ENCODE measurements at places on chromosomes 7 and 10.
A peak's percentile ranks its signal among the peaks of the same experiment; 100 is the strongest.

- DNase-seq: no peak
Observed at GRCh38 chr7:32941681-32942414, 15.4 kb upstream of the FKBP9 start.

GRCh38 chr10:63883861-63884260, 362.7 kb downstream of the REEP3 start:
- DNase-seq: no peak

GRCh38 chr7:135215698-135216097, 4.4 kb upstream of the WDR91 start:
- no peak for DNase-seq

- DNase-seq: no peak
Observed at GRCh38 chr7:24911213-24911603, 68.8 kb downstream of the OSBPL3 start.

GRCh38 chr7:74214816-74215630, 5.2 kb downstream of the LAT2 start:
- no peak for DNase-seq

GRCh38 chr7:149414745-149415390, 46.0 kb downstream of the ZNF777 start:
- no peak for DNase-seq

DNA sequence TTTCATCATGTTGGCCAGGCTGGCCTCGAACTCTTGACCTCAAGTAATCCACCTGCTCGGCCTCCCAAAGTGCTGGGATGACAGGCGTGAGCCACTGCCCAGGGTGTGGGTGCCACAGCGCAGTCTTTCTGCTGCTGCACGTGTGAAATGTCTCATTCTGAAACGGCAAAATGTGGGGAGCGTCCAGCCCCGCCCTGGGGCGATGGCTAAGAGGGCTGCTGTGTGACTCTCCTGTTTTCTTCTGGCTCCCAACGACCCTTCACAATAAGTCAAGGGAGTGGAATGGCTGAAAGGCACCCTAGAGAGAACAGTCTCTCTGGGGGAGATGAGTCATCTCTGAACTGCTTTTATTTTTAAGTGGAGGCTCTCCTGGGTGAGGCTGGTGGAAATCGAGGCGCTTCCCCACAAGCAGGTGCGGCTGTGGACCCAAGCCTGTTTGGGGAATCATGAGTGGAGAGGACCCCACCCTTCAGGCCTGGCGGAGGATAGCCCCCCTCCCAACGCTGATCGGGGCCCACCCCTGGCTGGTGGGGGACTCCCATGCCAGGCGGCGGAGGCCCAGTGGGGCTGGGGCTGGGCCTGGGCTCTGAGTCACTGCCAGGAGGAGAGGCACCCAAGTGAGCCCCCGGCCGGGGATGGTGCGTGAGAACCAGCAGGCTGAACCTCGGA, 18.0 kb downstream of the ADAP1 start:
- no peak for DNase-seq

DNA sequence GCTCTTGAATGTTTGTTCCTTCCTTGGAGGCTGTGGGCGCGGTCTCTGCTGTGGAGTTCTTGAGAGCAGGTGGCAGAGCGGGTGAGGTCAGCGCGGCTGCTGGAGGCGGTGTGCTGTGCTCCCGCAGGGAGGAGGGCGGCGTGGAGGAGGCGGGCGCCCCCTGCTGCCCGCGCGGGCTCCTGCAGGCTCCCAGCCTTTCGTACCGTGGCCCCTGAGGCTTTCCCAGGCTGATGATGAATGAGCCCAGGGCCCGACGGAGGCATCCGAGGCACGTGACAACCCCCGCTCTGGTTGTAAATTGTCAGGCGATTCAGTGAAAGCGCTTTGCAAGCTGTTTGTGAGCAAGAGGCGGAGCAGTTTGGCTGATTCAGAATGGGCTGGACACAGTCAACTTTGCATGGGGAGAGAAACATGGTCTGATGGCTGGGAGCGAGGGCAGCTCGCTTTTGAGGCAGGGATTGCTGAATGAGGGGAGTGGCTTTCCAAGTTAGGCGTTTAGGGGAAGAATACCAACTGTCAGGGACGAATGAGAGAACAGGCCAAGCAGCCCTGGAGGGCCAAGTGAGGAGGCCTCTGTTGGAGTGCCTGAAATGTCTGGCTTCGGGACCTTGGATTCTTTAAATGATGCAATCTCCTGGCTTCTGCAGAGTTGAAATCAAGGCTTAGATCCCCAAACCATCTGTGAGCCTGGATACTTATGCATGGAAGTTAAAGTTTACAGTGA, 46.6 kb downstream of the CDHR3 start:
- peak; percentile 81 for DNase-seq

GRCh38 chr7:34307540-34307939, 350.5 kb upstream of the NPSR1 start:
- peak; percentile 20 for DNase-seq

GRCh38 chr7:51253157-51253556, 63.5 kb downstream of the COBL start:
- DNase-seq: peak; percentile 46

GRCh38 chr10:19917751-19918478, 101.7 kb downstream of the PLXDC2 start:
- DNase-seq: no peak

DNA sequence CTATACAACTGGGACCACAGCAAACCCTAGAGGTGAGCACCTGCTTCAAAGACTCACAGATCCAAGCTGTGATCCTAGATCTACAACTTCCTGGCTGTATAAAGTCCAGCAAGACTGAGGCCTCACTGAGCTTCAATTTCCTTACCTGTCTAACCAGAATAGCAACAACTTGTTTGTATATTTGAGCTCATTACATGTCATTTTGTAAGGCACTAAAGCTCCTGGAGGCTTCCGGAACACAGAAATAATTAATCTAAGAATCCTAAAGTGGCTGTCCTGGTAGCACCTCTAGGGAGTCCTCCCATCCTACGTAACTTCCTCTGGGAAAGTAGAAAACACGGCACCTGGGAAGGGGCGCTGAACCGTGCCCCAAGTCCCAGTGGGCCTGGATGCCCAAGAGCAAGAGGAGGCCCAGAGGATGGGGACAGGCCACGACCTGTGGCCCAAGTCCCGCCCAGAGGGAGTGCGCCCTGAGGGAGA, 39.4 kb downstream of the HK1 start:
- DNase-seq: no peak

- no peak for DNase-seq
Observed at GRCh38 chr10:114548662-114549061, 109.4 kb downstream of the ABLIM1 start.

DNA sequence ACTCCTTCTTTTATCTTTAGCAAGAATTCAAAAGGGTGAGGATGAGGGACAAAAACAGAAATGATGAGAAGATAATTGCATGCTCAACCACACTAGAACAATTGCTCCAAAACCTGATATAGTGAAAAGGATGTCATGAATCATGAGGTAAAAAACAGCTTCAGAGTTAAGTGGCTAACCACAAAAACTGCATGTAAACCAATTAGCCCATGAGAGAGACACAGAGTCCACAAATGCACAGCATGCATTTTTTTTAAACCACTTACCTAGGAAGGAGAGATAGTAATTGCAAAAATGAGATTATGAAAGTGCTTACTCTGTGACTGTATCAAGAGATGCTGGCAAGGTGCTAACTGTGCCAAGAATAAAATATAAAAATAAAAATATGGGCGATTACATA, 132.9 kb downstream of the MBL2 start:
- no peak for DNase-seq

GRCh38 chr10:1485357-1485756, 252.0 kb downstream of the ADARB2 start:
- no peak for DNase-seq

GRCh38 chr7:13042605-13043236, 355.3 kb downstream of the ARL4A start:
- no peak for DNase-seq
